Peyer's patch (tissue), 4 donors: ENCODE measurements at places on chromosomes 4 and X. TPM values are rescaled to one million over a fixed set of nuclear protein-coding genes. Genes with fewer than 3 reads are reported as not detected.

The XAGE2 gene
- total RNA-seq: not detected

The NDST4 gene
- not detected for total RNA-seq

The ASMT gene
- 12.4 TPM for total RNA-seq

DNA sequence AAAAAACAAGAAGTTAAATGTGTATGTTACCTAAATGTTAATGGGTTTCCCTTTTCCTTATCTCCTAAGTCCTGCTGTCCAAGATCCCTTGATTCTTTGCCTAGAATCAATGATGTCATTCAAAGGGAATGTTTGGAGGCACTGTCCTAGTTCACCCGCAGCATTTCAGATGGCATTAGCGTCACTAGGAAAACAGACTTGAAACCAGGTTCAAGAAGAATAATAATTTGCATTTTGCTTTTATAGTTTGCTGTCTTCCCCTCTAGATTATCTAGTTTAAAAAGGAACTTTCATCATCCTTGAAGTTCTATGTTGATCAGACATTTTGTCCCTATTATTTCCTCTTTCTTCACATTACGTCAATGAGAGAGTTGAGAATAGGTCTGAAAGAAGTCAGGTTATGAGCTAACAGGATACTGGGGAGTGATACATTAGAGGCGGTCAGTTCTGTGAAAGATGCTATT lies 234.1 kb upstream of the PGRMC2 start:
- DNase-seq: no peak

- no peak for DNase-seq
Measured at GRCh38 chr4:170307182-170307581, 217.4 kb upstream of the AADAT start.

- peak; percentile 79 for DNase-seq
Measured at GRCh38 chrX:136147315-136147901, at the start of gene FHL1. Gene FHL1, plus strand, starts transcription at chrX:136147533.
